SJSA1 (cell line): ENCODE measurements at places on chromosomes 6 and 20.

DNA sequence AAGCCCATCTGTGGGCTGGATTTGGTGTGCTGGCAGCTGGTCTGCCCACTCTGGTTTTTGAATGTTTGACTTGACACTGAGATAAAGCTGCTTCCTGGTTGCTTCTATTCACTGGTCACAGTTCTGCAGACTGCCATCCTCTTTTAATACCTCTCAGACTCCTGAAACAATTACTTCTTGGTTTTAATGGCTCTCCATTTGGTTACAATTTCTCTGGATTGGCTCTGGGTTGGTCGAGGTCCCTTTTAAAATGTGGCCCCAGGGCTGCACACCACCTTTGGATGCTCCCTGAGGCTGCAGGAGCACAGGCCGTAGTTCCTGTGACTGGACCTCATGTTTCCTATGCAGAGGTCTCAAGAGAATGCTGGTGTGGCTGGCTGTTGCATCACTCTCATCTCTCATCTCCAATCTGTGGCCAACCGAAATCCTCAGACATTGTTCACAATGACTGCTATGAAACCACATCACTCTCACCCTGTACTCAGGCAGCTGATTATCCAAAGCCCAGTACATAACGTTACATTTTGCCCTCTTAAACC, 98.5 kb downstream of the INSM1 start:
- no peak for DNase-seq

DNA sequence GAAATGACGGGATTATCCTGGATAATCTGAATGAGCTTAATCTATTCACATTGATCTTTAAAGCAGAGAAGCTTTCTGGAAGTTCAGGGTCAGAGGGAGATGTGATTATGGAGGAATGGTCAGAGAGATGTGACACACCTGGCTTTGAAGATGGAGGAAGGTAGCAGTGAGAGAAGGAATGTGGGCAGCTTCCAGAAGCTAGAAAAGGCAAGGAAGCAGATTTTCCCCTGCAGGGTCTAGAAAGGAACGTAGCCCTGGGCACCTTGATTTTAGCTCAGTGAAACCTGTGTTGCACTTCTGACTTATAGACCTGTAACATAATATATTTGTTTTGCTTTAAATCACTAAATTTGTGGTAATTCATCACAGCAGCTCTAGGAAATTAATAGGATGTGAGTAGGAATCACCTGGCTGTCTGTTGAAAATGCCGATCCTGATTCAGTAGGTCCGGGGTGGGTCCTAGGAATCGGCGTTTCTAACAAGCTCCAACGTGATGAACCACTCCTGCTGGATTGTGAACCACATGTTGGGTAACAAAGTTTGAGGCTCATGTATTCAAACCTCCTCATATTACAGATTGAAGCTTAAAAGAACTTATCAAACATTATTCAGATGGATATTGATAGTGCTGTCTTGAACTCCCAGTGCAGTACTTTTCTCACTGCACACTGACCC, 157.0 kb downstream of the GJA1 start:
- no peak for DNase-seq

GRCh38 chr6:45555981-45556771, 178.4 kb upstream of the SUPT3H start:
- DNase-seq = no peak

DNA sequence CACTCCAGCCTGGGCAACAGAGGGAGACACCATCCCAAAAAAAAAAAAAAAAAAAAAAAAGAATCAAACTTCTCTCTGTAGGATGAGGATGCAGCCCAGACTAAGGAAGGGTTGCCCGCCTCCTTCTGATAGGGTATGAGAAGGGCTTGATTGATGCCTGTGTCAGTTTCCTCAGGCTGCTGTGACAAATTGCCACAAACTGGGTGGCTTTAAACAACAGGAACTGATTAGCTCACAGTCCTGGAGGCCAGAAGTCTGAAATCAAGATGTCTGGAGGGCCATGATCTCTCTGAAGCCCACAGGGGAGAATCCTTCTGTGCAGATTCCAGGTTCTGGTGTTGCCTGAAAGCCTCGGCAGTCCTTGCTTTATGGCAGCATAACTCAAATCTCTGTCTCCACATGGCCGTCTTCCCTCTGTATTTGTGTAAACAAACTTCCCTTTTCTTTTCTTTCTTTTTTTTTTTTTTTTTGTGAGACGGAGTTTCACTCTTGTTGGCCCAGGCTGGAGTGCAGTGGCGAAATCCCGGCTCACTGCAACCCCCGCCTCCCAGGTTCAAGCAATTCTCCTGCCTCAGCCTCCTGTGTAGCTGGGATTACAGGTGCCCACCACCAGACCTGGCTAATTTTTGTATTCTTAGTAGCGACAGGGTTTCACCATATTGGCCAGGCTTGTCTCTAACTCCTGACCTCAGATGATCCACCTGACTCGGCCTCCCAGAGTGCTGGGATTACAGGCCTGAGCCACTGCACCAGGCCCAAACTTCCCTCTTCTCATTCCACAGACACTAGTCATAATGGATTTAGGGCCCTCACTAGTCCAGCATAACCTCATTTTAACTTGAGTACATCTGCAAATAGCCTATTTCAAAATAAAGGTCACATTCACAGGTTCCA, 11.2 kb upstream of the CDK19 start:
- no peak for DNase-seq

- no peak for DNase-seq
Observed at GRCh38 chr6:98092331-98092730, 742.0 kb upstream of the POU3F2 start.

GRCh38 chr6:119012521-119012920, 65.9 kb downstream of the FAM184A start:
- no peak for DNase-seq

DNA sequence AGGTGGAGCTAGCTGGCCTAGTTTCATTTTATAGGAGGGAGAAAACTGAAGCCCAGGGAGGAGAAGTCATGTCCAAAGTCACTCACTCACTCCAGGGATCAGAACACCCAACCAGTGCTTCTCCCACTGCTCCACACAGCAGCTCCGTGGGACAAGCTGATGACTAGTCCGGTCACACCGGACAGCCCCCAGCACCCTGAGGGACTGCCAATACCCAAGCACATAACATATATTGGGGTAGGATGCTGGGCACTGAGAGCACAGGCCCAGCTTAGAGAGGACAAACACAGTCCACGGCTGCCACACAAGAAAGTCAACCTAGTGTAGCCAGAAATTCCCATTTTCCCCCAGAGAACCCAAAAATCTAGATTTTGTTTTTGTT, 5.7 kb downstream of the RRBP1 start:
- no peak for DNase-seq

DNA sequence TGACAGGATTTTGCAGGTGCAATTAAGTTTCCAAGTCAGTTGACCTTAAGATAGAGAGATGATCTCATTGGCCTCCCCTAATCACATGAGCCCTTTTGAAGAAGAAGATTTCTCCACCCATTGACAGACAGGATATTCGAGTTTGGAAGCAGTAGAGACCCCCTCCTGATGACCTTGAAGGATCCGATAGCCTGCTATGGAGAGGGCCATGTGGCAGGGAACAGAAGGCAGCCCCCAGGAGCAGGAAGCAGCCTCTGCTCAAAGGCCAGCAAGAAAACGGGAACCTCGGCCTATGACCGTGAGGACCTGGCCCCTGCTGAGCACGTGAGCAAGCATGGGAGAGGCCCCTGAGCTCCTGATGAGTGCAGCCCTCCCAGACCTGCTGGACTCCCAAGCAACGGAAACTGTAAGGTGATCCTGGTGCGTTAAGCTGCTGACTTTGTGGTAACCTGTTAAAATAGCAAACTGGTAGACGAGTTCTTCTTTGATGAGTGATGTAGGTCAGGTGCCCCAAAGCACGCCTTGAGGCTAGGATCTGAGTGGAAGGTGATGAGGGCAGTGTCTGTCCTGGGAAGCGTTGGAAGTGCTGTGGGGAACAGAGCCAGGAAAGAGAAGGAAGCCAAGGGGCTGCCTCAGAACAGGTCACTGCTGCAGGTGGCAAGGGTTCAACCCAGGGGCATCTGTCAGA, 18.5 kb upstream of the TUBB2A start:
- DNase-seq = no peak

DNA sequence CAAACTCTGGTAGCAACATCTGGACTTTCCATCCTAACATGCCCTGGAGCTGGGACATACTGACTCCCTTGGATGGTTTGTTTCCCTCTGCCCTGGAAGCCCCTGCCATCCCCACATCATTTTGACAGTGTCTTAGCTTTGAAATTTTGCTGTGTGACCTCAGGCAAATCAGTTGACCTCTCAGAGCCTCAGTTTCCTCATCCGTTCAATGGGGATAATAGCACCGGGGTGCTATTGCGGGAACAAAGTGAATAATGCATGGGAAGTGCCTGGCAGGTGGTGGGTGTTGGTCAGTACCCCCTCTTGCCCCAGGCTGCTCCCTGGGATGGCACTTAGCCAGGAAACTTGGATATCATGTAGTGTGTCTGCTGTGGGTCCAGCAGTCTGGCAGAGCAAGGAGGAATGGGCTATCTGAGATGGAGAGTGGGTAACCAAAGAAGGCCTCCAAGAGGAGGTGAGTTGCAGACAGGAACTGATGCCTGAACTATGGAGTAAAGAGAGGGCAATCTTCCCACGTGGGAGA, 88.6 kb downstream of the MRPL14 start:
- DNase-seq = no peak

DNA sequence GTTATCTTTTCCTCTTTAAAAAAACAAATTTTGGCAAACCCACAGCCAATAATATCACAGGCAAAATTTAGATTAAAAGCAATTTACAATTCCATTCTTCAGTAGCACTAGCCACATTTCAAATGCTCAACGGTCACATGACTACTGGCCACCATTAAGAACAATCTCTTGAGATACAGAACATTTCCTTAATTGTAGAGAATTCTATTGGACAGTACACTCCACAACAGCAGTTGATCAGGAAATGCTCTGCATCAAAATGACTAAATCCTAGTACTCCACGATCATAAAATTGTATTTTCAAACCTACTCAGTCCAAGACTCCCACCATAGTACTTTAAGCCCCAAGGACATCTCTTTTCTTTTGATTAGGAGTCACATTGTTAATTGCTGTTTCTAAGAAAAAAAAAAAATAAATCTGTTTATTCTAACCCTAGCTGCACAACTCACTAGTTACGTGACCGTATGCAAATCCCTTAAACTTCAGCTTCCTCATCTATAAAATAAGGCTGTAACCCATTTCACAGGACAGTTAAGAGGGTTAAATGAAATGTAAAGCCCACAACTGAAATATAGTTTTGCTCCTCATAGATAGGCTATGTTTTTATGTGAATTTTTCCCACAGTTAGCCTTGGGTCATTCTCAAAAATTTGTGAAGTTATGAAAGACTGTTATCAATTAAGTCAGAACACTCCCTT, 9.8 kb downstream of the C6orf62 start:
- DNase-seq = no peak

DNA sequence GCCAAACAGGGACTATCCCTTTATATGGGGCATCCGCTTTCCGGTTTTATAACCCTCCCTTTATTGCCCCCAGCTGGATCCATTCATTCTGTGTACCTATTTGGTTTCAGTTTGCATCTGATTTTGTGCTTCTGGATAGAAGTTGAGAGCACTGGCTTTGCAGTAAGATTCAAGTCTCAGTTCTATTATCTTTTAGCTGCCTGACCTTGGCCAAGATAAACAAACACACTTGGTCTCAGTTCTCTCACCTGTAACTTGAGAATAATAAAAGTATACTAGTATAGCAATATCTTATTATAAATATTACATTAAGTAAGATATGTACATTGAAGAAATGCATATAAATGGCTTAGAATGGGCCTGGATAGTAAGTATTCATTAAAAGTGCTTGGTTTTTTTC, 182.4 kb upstream of the TSHZ2 start:
- DNase-seq = no peak

- DNase-seq = no peak
Observed at GRCh38 chr6:37897321-37897720, 77.8 kb downstream of the ZFAND3 start.

GRCh38 chr6:15804164-15805154, 141.6 kb upstream of the DTNBP1 start:
- no peak for DNase-seq

DNA sequence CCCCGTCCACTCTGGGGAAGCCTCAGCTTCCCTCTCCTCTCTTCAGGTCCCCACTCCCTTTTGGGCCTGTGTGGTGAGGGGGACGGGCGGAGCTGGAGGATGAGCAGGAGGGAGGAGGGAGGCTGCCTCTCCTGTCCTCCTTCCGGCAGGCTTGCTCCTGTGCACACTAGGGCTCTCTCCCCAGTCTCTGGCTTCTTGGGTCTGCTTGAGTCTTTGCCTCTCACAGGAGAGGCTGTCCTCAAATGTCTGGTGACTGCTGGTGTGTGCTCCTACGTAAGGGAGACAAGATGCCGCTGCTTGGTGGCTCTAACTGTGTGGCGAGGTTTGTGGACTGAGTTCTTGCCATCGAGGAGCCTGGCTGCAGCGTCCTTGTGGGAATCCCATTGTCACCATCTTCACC, 8.8 kb upstream of the SMOC2 start:
- no peak for DNase-seq

DNA sequence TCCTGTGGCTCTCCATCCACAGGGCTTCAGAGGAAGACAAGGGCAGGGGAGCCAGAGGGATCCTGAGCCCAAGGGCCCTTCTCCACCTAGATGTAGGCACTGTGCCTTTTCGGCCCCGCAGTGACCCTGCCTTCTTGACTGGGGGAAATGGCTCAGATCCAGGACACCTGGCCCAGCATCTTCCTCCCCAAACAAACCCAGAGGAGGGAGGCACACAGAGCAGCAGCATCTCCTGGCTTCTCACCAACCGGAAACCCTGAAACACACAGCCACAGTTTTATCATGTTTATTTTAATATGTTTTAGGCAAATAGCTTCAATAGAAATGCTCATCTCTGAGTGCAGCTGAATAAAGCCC, 84.5 kb upstream of the LRFN2 start:
- DNase-seq = no peak

GRCh38 chr20:32447136-32448027, 89.3 kb downstream of the ASXL1 start:
- DNase-seq = no peak

DNA sequence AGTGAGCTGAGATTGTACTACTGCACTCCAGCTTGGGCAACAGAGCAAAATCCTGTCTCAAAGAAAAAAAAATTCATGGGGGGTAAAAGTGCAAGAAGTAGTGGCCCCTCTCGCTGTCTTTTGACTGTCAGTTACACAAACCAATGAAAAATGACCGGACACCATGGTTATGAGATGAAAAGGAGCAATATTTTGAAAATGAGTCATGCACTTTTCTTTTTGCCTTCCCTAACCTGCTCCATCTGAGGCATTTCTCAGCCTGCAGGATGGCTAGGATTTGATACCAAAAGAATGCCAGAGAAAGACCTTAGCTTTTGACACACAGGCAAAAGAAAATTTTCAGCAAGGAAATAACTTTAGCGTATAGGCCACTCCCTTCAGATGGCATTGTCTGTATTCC, 181.7 kb upstream of the ARID1B start:
- DNase-seq = no peak
